ENCODE measurements at places on chromosomes 6 and 20.

GRCh38 chr6:111737065-111737521, 131.4 kb upstream of the TRAF3IP2 start:
- H3K4me3 ChIP-seq: no peak overlapping the region
- H3K4me1 ChIP-seq: peaks cover 5% of the 10 kb centered on the region
- peaks cover 9% of the 10 kb centered on the region for H3K36me3 ChIP-seq
- H3K27me3 ChIP-seq: peaks cover 8% of the 10 kb centered on the region
- DNase-seq: no peak
- H3K27ac ChIP-seq: no peak overlapping the region

DNA sequence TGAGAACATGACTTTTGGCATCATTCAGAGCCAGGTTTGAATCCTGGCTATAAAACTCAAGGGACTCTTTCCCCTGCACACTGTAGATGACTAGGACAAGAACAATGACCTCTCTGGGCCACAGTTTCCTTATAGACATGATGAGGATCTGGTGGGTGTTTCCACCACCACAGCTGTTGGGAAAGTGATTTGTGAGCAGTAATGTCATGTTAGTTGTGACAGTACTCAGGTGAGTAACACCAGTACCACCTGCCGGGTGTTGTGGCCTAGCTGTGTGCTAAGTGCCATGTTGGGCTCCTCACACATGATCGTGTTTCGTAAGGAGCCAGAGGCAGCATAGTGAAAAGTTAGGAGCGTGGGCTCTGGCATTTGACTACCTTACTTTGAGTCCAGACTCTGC, 24.1 kb downstream of the HM13 start:
- H3K4me3 ChIP-seq: no peak overlapping the region
- no peak overlapping the region for H3K27ac ChIP-seq
- H3K4me1 ChIP-seq: peaks cover 5% of the 10 kb centered on the region
- H3K27me3 ChIP-seq: peaks cover 3% of the 10 kb centered on the region
- H3K36me3 ChIP-seq: peaks cover 18% of the 10 kb centered on the region
- DNase-seq: no peak

GRCh38 chr6:126826166-126826714, 292.2 kb upstream of the RSPO3 start:
- peaks cover 2% of the 10 kb centered on the region for H3K4me1 ChIP-seq
- no peak overlapping the region for H3K27ac ChIP-seq
- H3K4me3 ChIP-seq: no peak overlapping the region
- DNase-seq: no peak
- H3K27me3 ChIP-seq: no peaks in the 10 kb centered on the region

GRCh38 chr6:45746046-45746445, 269.6 kb downstream of the CLIC5 start:
- no peaks in the 10 kb centered on the region for H3K4me1 ChIP-seq
- DNase-seq: no peak
- no peaks in the 10 kb centered on the region for H3K36me3 ChIP-seq
- H3K27me3 ChIP-seq: no peaks in the 10 kb centered on the region
- no peak overlapping the region for H3K4me3 ChIP-seq

DNA sequence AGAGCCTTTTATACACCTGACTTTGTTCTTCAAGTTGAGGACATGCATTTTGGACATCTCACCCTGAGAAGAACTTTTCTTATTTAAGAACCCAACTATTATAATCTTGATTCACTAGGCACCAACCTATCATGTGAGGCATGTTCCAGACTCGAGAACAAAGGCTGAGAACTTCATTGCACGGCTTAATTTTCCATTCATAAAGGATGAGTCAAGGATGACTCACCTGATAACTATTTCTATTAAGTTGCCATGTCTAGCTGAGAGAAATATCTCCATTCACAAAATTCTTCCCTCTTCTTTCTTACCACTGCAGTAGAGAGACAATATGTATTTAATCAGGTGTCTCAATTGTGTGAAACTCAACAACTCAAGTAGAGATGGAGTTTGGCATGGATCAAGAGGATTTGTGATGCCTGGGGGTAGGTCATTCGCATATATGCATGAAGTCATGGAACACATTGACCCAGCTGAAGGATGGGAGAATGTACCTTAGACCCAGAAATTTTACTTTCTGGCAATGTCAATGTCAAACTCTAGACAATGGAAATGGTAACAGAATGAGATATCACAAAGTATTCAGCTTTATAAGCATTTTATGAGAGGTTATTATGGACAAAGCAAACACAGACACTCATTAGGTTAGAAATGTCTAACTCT, 208.7 kb upstream of the PRND start:
- peaks cover 2% of the 10 kb centered on the region for H3K27me3 ChIP-seq
- no peak for DNase-seq
- H3K4me1 ChIP-seq: peaks cover 4% of the 10 kb centered on the region
- peaks cover 11% of the 10 kb centered on the region for H3K36me3 ChIP-seq
- H3K27ac ChIP-seq: no peak overlapping the region

DNA sequence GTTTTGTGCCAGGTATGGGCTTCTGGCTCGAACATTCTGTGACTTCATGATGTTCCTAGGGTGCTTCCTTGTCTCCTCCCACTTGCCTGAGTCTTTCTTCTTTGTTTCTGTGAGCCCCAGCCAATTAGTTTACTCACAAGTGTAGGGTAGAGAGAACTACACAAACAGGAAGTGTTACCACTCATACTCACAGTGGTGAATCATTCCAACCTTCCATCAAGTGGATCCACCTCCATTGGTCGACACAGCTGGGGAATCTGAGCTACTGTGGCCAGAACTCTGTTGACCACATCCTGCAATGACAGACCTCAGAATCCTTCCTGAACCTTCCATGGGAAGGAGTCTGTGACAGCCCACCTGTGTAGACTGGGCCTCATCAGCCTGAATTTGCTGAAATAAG, 76.8 kb downstream of the UNC5CL start:
- no peaks in the 10 kb centered on the region for H3K36me3 ChIP-seq
- H3K27ac ChIP-seq: no peak overlapping the region
- DNase-seq: no peak
- no peak overlapping the region for H3K4me3 ChIP-seq

- peaks cover 3% of the 10 kb centered on the region for H3K4me1 ChIP-seq
- no peaks in the 10 kb centered on the region for H3K36me3 ChIP-seq
- H3K4me3 ChIP-seq: no peak overlapping the region
- H3K27ac ChIP-seq: no peak overlapping the region
- no peaks in the 10 kb centered on the region for H3K27me3 ChIP-seq
Observed at GRCh38 chr6:16947375-16948015, 154.4 kb upstream of the STMND1 start.

DNA sequence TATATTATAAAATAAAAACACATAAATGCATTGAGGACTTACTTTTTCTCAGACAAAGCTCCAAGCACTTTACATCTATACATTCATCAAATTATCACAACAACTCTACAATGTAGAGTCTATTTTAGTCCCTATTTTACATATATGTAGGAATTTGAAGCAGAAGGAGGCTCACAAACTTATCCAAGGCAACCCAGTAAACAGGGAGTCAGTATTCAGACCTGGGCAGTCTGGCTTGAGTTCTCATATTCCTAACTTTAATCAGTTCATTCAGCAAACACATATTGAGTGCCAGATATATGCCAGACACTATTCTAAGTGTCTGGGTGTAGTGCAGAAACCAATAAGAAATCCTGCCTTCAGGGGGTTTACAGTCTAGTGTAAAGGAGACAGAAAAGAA, 129.2 kb downstream of the C6orf58 start:
- no peak overlapping the region for H3K4me3 ChIP-seq
- no peaks in the 10 kb centered on the region for H3K36me3 ChIP-seq
- H3K4me1 ChIP-seq: no peaks in the 10 kb centered on the region
- H3K27ac ChIP-seq: no peak overlapping the region

DNA sequence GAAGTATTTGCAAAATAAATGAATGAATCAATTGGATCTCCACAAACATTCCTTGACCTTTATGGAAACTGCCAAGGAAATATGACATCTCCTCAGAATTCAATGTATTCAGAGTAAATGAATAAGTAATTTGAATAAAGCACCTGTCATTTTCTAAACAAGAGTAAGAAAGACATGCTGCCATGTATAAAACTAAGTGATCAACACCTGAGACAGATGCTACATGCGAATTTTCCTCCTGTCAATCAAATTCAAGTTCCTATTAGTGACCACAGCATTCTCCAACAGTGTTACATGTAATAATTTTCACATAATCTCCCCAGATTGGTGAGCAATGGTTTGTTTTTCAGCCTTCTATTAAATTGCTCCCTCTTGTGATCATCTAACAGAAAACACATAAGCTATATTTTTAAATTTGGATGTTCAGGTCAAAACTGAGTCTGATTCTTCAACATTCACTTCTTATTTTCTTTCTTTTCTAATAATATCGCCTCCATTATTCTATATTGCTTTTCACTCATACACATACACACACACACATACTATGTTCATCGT, 163.2 kb upstream of the RNF217 start:
- no peaks in the 10 kb centered on the region for H3K36me3 ChIP-seq
- no peak for DNase-seq
- no peak overlapping the region for H3K27ac ChIP-seq
- no peak overlapping the region for H3K4me3 ChIP-seq
- no peaks in the 10 kb centered on the region for H3K4me1 ChIP-seq
- H3K27me3 ChIP-seq: no peaks in the 10 kb centered on the region

DNA sequence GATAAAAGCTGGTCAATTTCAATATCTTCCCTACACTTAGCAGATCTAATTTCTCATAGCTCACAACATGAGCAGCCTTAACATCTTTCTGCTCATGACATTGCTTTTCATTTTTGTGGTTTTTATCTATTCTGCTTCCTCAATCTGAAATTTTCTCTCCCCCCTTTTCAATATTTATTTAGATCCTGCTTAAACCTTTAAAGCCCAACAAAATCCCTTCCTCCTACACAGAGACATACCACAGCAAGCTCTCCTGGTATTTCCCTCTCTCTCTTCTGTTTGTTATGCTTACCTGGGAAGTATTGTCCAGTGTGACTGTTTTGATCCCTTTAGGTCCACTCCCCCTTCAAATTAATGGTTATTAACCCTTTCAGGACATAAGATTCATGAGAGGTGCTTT, 582.5 kb downstream of the RFPL4B start:
- no peak overlapping the region for H3K4me3 ChIP-seq
- no peak for DNase-seq
- H3K27ac ChIP-seq: no peak overlapping the region
- H3K36me3 ChIP-seq: no peaks in the 10 kb centered on the region
- no peaks in the 10 kb centered on the region for H3K27me3 ChIP-seq
- peaks cover 4% of the 10 kb centered on the region for H3K4me1 ChIP-seq

GRCh38 chr20:51687630-51688029, 80.6 kb downstream of the ATP9A start:
- H3K27me3 ChIP-seq: peaks cover 4% of the 10 kb centered on the region
- H3K4me3 ChIP-seq: no peak overlapping the region
- H3K4me1 ChIP-seq: peaks cover 22% of the 10 kb centered on the region
- no peaks in the 10 kb centered on the region for H3K36me3 ChIP-seq
- no peak for DNase-seq
- H3K27ac ChIP-seq: peak overlapping the region; percentile 38

DNA sequence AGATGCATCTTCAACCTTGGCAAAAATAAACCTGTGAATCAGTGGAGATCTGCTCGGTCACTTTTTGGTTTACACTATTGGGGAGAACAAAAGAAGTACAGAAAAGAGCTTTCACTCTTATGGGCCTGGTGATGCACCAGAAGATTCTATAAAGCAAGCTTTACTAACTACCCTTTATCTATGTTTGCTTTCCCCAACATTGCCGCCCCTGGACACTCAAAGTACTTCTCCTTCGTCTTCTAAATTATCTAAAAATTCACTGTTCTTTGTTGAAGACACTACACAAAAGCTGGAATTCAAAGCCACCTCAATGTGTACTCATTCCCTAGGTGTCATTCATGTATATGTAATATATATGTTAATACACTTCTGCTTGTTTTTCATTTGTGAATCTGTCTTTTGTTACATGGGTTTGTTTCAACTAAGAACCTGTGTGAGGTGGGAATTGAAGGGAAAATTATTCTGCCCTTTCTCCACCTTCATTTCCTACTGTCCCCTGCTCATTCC, 97.9 kb upstream of the BTN3A2 start:
- no peak for DNase-seq
- H3K4me1 ChIP-seq: peaks cover 6% of the 10 kb centered on the region
- no peak overlapping the region for H3K27ac ChIP-seq
- no peaks in the 10 kb centered on the region for H3K27me3 ChIP-seq
- no peak overlapping the region for H3K4me3 ChIP-seq

DNA sequence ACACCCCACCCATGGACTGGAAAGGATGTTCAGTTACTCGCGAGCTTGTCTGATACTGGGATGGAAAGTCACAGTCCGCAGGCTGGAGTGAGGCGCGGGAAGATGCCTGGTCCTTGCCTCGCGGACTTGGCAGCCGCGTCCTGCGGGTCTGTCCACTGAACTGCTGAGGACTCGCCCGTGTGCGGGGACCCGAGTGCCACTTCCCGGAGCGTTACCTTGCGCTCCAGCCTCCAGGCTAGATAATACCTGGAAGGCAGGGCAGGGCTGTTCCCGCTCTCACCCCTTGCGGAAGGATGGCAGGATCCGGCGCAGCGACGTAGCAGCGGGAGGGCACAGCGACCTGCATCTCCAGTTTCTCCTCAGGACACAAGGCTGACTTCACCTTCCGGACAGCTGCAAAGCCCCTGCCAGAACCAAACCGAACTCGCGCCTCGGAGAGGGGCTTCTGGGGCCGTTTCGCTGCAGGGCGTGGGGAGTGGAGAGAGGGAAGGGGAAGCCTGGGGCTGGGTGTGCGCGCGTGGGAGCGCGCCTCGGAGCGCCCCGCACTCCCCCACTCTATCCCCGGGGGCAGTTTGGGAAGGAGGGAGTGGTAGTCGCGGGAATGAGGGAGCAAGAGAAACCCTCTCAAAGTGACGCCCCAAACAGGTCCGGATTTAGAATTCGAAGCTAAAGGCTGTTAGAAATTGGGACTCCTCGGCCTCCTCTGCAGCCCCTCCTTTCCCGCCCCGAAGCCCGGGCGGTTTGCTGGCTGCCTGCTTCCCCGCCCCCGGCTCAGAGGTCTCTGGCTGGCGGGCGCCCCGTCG, at the start of gene KCNQ5:
Gene KCNQ5, plus strand, starts transcription at position 774 of the 803 bp plus-strand sequence.
- H3K27me3 ChIP-seq: peaks cover 16% of the 10 kb centered on the region
- peak; percentile 33 for DNase-seq
- no peak within 1 kb of the TSS for H3K27ac ChIP-seq
- H3K4me1 ChIP-seq: peaks cover 17% of the 10 kb centered on the region
- peak within 1 kb of the TSS; percentile 94 for H3K4me3 ChIP-seq

- peak overlapping the region; percentile 95 for H3K4me3 ChIP-seq
- peaks cover 42% of the 10 kb centered on the region for H3K4me1 ChIP-seq
- H3K36me3 ChIP-seq: peaks cover 12% of the 10 kb centered on the region
- no peak for DNase-seq
- peaks cover 19% of the 10 kb centered on the region for H3K27me3 ChIP-seq
Observed at GRCh38 chr20:37524859-37525708, 2.6 kb downstream of the BLCAP start.

All from glutamatergic neuron (in vitro differentiated cells).